ENCODE measurements at places on chromosomes 7 and 10.

- DNase-seq = no peak
Measured at GRCh38 chr10:48602401-48603135, 2.3 kb downstream of the ARHGAP22 start.

- DNase-seq = no peak
Measured at GRCh38 chr10:4588824-4589223, 237.2 kb upstream of the AKR1E2 start.

- DNase-seq = no peak
Measured at GRCh38 chr7:138838166-138838565, 40.2 kb upstream of the ATP6V0A4 start.

- no peak for DNase-seq
Measured at GRCh38 chr10:1344408-1344807, 288.2 kb downstream of the WDR37 start.

DNA sequence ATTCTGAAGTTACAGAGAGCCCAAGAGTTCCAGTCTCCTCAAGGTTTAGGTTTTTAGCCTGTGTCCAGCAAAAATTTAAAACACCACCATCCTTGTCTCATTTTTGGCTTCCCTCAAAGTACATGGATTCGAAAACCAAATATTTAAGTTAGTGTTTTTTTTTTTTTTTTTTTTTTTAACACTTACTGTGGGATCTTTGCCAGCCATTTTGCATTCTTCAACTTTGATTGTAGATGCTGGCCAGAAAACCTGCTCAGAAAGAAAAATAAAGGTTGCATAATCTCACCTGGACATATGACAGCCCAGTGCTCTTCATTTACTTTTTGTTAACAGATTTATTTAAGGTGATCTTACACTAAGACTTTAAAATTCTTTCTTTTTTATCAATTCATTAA lies 91.6 kb downstream of the SEMA3C start:
- no peak for DNase-seq

DNA sequence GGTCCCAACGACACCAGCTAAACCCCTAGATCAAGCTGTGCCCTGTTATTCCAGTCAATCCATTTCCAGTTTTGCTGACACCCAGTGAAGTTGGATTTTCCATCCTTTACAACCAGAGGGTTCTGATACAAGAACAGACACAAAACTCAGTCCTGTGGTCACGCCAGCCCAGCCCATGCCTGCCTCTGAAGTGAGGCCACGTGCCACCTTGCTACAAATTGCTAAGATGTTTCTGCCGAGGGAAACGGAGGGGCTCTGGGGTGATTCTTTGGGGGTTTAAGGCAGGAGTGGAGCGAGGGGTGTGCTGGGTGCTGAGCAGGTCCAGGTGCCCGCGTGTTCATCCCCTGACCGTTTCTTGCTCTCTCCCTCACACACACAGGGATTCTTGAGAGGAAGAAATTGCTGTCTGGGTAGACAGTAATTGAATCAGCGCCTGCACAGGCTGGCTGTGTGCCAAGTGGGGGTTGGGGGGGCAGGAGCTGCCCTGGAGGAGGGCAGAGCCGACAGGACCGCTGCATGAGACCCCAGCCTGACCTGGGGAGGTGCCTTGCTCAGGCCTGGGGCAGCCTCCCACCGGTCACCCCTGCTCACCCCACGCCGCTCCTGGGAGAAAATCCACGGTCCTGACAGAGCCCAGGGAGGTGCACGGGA lies 38.1 kb downstream of the ADAP1 start:
- peak; percentile 53 for DNase-seq

DNA sequence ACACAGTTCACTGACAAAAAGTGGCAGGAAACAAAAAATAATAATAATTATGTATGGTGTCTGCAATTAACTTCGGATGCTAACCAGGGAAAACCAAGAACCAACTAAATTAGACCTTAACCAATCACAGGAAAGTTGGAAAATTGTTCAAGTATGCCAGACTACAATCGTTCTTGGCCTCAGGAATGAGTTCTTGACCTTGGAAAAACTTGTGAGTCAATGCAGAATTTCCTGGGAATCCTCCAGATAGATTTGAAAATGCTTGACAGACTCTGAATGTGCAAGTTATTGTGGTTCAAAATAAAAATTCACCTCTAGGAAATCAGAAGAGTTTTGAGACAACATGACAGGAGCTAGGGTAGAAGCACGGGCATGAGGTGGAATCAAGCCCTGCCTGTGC lies 171.5 kb downstream of the C7orf25 start:
- no peak for DNase-seq

GRCh38 chr10:115866691-115867090 lies 406.3 kb downstream of the GFRA1 start:
- no peak for DNase-seq

DNA sequence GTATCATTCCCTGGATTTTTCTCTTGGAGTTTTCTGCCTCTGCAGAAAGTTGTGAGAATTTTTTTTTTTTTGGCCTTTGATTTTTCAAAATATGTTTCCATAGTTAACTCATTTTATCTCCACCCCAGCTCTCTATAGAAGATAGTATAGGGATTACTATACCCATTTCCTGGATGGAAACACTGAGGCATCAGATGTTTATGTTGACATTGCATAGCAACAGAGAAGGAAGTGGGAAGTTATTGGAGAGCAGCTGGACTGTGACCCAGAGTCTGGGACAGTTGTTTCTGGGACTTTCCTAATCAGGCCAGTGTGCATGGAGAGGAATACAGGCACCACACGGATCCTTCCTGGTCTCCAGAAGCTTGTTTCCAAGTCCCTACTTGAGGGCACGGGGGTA lies 158.0 kb downstream of the CDH23 start:
- DNase-seq = no peak

DNA sequence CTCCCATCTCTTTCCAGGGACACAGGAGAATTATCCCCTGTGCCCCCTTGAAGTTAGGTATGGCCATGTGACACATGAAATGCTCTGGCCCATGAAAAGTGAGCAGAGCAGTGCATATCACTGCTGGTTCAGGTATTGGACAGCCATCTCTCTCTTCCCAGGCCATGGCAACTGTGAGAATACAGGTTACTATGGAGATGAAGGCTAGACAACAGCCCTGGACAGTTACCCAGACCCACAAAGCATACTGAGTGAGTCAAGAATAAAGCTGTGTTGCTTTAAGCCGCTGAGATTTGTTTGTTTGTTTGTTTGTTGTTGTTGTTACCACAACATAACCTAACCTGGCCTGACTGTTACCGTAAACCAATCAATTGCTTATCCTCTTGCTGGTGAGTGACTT lies 722.3 kb downstream of the KCNMA1 start:
- no peak for DNase-seq

DNA sequence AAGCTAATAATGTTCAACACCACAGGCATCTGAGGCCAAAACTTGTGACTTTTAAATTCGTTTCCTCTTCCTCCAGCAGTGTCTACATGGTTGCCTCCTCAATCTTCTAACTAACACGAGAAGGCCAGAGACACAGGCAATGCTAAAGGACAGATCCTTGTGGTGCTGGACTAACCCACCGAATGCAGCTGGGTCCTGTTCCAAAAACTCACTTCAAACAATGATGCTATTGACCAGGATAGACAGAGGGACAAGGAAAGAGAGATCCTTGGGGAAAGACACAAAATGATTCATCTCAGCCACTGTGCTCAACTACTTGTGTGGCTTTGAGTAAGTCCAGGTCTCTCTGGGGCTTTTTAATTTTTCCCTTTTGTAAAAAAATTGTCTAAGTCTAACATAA lies 107.6 kb downstream of the KCNMA1 start:
- no peak for DNase-seq

DNA sequence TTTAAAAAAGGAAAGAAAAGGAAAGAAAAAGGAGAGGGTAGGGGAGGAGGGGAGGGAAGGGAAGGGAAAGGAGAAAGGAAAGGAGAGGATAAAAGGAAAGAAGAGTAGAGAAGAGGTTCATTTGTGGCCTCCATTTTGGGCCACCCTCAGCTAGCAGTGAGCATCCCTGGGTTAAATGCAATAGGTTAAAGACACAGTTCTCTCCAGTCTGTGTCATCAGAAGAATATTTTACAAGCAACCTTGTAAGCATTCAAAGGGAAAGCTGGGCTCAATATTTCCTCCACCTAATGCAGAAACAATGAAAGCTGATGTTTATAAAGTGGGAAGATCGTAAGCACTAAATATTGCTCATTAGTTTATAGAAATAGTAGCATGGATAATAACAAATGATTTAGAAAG lies 219.1 kb upstream of the PITRM1 start:
- no peak for DNase-seq

GRCh38 chr10:72043016-72043834 lies 45.1 kb downstream of the SPOCK2 start:
- no peak for DNase-seq

- DNase-seq = no peak
Measured at GRCh38 chr7:94832051-94832450, 75.3 kb upstream of the PPP1R9A start.

DNA sequence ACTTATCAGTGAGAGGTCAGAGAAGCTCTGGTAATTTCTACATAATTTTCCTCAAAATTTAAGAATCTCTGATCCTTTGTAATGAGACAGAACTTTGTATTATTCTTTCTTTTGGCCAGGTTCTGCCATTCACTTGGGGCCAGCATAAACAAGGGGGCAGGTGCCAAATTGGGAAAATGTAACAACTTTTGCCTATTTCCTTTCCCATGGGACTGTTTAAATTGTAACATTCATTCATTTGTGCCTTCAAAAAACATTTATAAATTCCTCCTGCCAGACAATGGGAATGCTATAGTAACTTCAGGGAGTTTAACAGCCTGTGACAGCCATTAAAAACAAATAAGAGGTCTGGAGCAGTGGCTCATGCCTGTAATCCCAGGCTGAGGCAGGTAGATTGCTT lies 12.4 kb downstream of the DYNC1I1 start:
- no peak for DNase-seq

- no peak for DNase-seq
Measured at GRCh38 chr10:4213441-4213840, 428.4 kb upstream of the KLF6 start.

GRCh38 chr7:112252691-112253090 lies 46.2 kb downstream of the ZNF277 start:
- DNase-seq = no peak

GRCh38 chr7:121741896-121742295 lies 131.1 kb upstream of the PTPRZ1 start:
- no peak for DNase-seq

GRCh38 chr10:19209319-19209718 lies 160.7 kb downstream of the MALRD1 start:
- no peak for DNase-seq

DNA sequence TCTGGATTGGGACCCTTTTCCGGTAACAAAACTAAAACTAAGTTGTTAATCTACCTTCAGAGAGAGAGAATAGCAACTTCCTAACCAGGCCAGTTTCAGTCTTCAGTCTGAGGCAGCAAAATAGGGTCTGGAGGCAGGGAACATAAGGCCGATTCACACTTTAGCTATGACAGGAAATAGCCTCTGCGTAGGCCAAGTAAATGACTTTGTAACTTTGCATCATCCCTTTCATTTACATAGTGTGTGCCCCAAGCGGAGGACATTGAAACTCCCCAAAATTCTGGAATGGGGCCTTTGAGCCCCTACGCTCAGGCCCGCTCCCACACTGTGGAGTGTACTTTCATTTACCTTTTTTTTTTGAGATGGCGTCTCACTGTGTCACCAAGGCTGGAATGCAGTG lies 1.7 kb upstream of the UPP1 start:
- DNase-seq = peak; percentile 38

All from RPMI8226 (cell line).